ENCODE measurements at places on chromosomes 5 and 9.

- no peak for DNase-seq
Observed at GRCh38 chr9:31908158-31908890, 476.1 kb upstream of the ACO1 start.

DNA sequence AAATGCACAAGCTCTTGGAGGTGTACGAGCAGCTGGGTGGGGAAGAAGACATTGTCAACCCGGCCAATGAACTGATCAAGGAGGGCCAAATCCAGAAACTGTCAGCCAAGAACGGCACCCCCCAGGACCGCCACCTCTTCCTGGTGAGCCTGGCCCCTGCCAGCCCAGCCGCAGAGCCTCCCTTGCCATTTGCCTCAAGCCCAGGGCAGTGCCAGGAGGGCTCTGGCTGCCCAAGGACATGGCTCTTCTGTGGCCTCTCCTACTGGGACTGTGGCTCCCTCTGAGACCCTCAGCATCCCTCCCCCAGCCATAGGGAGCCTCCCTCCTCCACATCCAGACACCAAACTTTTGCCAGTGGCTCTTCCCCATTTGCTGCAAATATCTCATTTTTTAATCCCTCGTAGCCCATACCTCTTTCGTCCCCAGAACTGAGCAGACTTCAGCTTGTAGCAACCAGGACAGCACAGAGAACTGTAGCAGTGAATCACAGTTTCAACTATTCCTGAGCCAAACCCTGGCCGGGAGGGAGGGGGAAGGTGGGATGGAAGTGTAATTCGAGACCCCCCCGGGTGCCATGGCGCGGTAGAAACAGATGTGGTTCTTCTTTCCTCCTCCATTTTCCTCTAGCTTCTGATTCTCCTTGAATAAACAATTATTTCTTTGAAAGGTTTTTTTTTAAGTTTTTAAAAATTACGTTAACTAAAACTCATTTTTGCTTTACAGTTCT is 44.5 kb upstream of the SUSD3 start:
- no peak for DNase-seq

GRCh38 chr9:136361754-136362449 is 1.6 kb downstream of the DNLZ start:
- no peak for DNase-seq

DNA sequence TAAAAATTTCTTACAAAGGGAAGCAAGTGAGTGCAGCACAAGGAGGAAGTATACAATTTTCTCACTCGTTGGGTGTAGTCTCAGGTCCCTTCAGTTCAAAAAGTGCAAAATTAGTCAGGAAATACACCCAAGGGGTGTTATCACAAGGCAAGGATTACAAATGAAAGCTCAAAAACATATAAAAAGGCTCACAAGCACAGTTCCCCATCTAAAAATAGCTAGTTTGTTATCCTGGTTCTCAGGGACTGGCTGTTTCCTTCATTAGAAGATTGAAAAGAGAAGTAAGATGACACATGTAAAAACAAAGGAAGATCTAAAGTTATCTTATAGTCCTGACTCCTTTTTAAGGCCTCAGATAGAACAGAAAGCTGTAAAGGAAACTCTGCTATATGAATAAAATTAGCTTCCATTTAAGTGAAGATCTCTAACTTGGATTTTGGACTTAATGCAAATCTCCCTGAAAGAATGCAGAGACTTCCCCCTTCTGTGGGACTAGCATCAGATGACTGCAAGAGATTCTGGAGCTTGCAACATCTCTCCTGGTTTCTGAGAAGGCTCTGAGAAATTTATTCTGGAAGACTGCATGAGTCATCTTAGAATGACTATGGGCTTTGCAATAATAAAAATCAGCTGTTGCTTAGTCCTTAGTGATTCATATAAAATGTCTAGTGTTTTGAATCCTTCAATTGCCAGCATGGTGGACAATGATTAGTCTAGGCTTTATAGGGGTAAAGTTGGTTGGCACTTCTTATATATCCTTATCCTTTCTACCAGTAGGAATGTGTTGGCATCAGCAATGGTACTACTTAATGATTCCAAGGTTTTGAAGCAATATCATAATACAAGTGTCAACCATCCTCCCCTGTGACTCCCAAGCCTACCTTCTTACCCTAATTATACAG is 25.4 kb downstream of the DAB2 start:
- peak; percentile 94 for DNase-seq

DNA sequence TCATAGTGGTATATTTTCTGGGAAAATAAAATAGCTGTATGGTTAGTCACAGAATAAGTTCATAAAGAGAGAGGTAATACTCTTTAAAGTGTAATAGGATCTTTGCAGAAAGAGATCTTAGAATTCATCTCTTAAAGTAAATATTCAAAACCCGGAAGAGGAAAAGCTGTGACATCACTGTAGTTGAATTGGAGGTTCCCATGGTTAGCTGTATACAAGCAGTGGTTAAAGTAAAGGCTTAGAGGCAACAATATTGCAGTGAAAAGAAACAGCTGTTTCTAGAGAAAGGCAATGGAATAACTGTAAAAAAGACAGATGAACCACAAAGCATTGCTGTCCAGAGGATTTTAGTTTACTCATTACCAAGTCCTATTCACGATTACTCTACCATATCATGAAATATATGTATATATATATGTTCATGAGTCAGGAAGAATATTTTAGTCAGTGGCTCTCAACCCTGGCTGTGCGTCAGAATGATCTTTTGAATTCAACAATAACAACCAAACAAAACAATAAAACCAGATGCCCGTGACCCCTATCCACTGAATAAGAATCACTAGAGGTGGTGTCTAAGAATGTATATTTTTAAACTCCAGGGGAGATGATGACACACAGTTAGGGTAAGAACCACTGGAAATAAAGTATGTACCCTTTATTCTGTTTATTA is 4.7 kb downstream of the ERCC6L2 start:
- no peak for DNase-seq

- DNase-seq: no peak
Observed at GRCh38 chr5:152572812-152573211, 167.7 kb upstream of the NMUR2 start.

DNA sequence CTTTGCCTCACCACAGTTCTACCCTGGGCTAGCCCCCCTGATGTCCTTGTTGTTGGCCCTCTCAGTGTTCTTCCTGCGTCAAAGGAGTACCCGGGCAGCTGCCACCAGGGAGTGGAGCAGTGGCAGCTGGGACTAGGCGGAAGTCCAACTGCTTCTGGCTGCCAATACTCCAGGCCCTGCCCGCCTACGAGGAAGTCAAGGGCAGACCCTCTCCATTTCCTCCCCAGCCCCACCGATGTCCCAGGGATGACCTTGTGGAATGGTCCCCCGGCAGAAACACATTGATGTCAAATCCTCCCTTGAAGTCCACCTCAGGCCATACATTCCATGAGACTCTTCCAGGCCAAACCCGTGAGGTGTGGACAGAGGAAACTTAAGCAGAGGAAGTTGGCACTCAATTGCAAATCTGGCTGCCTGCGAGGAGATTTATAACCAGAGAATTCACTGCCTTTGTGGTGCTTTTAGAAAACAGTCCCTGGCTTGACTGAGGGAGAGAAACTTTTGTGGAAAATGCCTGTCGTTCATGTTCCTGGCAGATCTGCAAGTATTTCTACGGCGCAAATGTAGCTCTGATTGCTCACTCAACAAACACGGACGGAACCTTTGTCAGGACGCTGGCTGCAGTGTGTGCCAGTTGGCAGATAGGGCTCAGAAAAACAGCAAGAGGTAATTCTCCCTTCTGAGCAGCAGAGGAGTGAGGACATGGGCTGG is 339.7 kb downstream of the RAB3C start:
- no peak for DNase-seq

DNA sequence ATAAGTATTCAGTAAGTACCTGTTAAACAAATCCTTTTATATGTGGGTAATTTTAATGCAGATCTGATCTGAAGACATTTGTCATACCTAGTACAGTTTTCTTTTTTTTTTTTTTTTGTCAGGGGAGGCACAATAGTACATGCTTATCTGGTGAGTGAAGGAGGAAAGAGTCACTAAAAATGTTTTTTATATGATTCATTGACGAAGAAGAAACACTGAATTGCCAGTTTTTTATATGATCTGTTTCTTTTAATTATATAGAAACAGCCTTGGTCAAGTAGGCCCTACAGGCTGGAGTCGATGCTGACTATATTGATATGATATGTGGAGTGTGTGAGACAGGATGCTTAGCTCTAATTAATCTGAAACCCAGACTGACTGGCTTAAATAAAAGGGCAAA is 315.2 kb downstream of the PSAT1 start:
- no peak for DNase-seq

DNA sequence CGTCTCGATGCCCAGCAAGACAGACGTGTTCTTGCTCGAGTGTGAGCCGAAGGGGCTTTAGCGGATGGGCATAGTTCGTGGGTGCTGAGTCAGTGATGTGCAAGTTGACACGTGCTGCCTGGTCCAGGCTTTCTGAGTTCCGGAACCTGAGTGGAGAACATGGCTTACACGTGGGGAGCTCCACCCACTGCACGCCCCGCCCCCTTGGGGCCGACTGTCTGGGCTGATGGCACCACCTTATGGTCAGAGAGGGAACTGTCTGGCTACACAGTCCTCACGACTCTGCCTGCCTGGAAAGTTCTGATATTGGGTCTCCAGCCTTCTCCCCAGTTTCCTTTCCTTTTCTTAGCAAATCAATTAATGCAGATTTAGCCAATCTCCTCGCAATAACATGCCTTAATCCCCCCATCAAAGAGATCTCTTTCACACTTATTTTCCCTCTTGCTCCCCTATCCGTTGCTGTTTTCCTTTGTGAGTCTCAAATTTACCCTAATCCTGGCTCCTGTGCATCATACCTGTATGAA is 3.8 kb upstream of the STC2 start:
- peak; percentile 80 for DNase-seq

DNA sequence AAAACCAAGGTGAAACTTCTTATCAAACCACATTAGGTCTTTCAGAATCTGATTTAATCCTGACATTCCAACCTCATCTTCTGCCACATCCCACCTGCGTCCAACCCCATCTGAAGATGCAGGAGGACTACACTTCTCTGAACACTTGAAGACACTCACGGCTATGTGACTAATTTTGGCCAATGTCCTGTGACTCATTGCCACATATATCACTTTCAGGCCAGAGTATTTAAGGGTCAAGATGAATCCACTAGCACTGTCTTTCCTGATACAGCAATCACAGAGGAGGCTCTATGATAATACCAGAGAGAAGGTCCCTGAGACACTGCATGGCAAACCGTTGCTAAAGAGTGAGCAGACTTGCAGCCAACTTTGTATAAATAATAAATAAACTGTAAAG is 323.4 kb downstream of the NR2F1-AS1 start:
- no peak for DNase-seq

GRCh38 chr9:102514541-102514940 is 480.6 kb upstream of the CYLC2 start:
- DNase-seq: no peak

- DNase-seq: no peak
Observed at GRCh38 chr9:95031711-95032461, 285.6 kb downstream of the FANCC start.

- no peak for DNase-seq
Observed at GRCh38 chr5:82922086-82922734, 155.0 kb downstream of the TMEM167A start.

DNA sequence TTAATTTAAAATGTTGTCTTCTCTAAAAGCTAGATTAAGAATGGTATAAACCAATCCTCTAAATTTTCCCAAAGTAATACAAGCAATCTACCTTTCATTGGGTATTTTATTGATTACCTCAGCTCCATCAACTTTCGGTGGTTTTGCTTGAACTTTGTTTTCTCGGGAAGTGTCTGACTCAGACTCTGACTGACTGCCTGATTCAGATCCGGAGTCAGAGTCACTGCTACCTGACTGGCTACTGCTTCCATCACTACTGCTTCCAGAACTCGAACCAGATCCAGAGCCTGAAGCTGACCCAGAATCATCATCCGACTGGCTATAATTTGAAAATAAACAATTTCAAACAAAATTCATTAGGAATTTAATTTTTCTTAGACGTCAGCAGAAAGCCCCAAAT is 24.0 kb downstream of the CHD1 start:
- DNase-seq: no peak

DNA sequence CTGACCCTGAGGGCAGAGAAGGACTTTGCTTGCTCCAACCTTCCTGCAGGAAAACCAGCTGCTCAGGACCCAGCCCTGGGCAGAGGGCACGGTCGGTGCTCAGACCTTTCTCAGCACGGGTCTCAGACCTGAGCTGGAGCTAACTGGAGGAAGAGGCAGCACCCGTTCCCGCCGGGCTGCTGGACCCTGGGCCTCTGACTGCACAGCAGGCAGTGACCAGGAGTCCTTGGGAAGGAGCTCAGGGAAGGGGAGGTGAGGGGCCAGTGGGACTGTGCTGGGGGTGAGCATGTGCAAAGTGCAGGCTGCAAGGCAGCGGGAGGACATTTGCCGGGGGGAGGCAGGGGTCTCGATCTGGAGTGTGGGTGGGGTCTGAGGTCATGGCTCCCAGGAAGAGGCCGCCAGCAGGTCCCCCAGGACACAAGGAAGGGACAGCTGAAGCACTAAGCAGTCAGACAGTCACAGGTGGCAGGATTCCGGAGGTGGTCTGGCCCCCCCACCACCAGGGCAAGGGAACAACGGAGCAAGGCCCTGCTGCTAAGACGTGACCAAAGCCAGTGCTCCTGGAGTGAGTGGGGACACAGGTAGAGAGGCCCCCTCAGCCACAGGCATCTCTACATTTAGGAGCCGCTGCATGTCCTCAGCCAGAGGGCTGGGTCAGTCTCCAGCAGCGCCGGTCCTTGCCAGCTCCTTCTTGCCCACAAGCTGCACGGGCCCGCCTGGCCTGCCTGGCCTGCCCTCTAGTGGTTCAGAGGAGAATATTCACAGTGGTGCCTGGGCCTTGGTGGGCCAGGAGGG is 4.8 kb upstream of the DPM2 start:
- peak; percentile 71 for DNase-seq

- no peak for DNase-seq
Observed at GRCh38 chr9:136669791-136670464, 7.2 kb downstream of the EGFL7 start.

GRCh38 chr9:95025213-95026147 is 292.0 kb downstream of the FANCC start:
- DNase-seq: no peak

DNA sequence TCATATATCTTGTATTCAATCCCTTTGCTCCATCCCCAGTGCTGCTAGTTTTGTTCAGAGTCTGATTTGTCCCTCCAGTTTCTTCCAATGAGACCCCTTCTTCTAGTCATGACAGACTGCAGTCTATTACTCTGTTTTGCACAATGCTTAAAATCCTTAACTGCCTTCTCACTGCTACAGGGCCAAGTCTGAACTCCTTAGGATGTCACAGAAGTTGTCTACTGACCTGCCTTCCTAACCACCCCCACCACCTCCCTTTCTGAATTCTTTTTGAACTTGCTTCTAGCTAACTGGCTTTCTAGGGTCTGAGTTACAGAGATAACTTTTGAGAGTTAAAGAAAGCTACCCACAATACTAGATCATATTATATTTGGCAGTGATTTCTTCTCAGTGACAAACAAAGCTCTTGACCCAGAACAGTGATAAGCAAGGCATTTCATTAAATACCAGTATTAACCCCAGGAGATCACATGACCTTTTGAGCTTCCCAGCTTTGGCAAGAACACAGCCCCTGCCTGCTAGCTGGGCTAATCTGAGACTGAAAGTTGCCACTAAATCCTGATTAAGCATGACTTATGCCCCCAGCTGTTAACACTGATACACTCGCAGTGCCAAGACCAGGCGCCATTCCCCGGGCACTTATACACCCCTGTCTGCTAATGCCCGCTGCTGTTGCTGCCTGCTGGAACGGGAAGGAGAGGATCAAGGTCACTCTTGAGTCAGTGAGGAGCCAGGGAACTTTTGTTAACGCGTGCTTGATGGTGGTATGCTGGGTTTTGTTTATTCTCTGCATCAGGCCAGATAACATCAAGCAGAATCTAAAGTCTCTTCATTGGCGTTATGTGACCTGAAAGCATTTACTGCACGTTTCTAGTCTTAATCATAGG is 36.4 kb upstream of the ADAMTSL1 start:
- no peak for DNase-seq

Measured in suppressor macrophage (primary cell).